ENCODE measurements at places on chromosomes 6 and 20.

DNA sequence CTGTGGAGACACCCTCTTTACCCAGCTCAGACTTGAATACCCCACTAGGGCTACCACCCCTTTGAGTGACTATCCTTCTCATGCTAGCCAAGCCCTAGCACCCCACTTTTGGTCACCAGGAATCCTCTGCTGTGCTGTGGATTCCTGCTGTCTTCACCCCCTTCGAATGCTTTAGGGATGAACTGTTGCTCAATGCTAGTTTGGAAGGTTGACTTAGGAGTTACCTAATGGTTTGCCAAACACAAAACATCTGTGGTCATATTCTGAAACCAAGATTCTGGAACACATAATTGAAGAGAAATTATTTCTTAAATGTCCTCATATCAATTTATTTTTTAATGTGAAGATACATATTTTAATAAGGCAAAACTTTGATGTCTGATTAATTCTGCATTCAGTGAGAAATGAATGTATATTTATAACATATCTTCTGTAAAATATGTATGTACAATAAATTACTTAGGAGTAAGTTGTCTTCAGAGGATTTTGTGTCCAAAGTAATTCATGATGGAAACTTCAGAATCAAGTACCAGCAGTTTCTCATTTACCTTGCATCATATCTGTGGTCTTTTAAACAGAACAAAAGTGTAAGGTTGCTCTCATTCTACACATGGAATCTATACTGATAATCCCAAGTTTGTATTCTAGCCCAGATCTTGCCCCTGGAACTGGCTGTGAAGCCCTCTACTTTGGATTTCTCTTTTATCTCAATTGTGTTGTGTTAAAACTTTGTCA, 46.9 kb downstream of the TMEM200A start:
- DNase-seq: no peak

DNA sequence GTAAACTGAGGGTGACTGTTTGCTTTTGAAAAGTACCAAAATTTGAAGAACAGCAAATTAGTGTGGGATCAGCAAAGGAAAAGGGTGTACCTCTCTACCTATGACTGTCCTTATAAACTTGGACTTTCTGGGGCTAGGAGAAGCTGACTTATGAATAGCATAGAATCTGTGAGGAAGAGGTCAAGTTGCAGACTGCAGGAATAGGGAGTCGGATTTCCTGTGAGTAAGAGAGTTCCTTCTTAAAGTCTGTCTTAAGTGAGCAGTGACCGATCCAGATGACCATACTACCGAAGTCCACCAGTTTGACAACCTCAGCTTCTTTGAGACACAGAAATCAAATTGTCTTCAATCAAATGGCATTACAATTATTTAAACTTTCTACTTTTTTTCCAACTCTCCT, 708.7 kb downstream of the UTRN start:
- no peak for DNase-seq

DNA sequence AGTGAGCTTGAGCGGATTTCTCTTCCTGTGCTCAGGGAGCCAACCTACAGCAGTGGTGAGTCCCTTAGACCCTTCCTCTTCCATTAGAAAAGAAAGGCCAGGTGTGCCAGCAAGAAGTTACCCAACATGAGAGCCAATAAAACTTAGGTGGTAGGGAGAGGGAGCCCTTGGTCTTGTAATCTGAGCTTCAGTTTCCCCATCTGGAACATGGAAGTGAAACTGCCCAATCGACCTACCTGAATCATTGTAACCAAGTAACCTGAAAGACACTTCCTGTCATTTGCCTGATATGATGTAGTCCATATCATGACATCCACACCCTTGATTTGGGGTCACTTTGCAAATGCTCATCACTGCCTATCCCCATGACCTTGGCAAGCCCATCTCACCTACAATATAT, 66.4 kb downstream of the MDGA1 start:
- no peak for DNase-seq

DNA sequence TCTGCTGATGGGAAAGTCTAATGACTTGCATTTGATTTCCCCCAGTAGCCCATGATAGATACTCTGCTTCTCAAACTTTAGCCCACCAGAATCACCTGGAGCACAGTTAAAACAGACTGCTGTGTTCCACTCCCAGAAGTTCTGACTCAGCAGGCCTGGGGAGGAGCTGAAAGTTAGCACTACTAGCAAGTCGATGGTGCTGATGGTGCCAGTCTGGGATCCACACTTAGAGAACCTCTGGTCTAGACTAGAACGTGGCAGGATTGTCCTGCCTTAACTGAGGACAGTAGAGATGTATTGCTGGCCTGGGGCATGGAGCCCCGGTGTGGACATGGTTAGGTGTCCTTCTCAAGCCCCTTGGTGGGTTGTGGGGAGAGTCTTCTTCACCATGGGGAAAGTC, 8.7 kb downstream of the TOX2 start:
- DNase-seq: no peak

- DNase-seq: peak; percentile 46
Measured at GRCh38 chr6:144063246-144063743, 32.1 kb downstream of the SF3B5 start.

DNA sequence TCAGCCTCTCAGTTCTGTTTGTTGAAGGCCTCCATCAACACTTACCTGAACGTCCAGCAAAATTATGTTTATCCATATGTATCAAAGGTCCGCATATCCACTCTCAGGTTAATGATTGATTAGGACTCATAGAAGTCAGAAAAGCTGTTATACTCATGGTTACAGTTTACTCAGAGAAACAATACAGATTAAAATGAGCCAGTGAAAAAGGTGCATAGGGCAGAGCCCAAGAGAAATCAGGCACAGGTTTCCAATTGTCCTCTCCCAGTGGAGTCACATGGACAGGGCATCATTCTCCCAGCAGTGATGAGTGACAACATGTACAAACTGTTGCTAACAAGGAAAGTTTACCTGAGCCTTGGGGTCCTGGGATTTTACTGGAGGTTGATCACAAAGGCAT, 36.2 kb downstream of the THEMIS start:
- DNase-seq: no peak

GRCh38 chr20:7308163-7308562, 540.7 kb downstream of the BMP2 start:
- no peak for DNase-seq

- DNase-seq: no peak
Measured at GRCh38 chr6:119917186-119917585, 567.6 kb upstream of the MAN1A1 start.

DNA sequence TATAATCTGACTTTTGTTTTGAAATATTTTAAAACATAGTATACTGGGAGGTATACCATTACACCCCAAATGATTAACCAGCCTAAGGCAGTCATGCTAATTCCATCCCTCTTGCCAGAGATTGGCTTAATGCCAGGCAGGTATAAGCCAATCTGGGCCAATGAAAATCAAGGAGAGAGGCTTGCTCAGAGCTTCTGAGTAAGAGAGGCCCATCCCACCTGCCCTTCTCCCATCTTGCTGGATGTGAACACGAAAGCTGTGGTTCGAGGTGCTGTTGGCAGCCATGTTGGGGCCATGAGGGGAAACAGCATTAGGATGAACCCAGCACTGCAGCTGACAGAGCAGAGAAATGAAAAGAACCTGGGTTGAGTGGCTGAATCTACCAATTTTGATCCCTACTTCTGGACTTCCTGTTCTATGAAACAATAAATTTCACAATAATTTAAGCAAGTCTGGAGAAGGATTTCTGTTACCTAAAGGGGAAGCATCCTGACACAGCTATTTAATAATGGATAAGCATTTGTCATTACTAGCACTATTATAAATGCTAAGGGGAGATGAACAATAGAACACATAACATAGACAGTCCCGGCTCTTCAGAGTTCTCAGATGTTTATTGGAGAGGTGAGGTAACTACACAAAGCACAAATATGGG, 152.3 kb downstream of the CDC5L start:
- no peak for DNase-seq

GRCh38 chr6:25754535-25754934, at the start of gene SLC17A4:
Gene SLC17A4 (plus strand): TSS chr6:25754742. CDS start chr6:25761963, 7,221 bp downstream.
- DNase-seq: no peak

DNA sequence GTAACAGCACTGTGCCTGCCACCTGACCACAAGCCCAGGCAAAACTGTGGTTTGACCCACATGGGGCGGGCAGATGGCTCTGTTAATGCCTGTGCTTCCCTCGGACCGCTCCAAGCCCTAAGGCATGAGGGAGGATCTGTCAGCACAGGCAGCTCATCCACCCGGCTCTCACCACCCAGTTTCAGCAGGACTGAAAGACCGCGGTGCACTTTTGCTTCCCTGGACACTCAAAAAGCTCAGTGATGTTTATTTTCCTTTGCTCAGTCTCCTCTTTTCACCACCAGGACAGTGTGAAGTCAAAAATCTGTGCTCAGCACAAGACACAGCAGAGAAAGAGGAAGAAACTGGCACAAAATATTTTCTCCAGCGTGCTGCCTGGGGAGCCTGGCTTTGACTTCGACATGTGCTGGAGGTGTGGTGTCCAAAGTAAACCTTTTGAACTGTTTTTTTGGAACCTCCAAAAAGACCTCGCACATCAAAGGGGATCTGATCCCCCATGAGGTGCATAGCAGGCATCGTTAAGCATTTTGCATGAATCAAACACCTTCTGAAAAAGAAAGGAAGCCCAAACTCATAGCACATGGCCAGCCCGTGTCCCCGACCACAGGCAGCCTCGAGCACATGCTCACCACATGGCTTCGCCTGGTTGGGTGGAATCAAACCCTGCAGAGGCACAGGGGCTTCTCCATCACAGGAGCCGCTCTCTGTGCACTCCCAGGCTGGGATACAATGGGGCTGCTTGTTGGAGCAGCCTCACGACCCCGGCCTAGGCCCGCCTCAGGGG, 441.7 kb upstream of the JARID2 start:
- no peak for DNase-seq

Measured in hematopoietic multipotent progenitor cell treated with erythropoietin and hydrocortisone succinate and interleukin-3 and kit ligand, for 8 days (in vitro differentiated cells).